ENCODE measurements at places on chromosomes 3 and 15. TPM values are rescaled to one million over a fixed set of nuclear protein-coding genes. Genes with fewer than 3 reads are reported as not detected.

Gene BRK1
- total RNA-seq = 79.0 TPM

Gene MB21D2
- total RNA-seq = 2.4 TPM

Gene EOMES
- 0.15 TPM for total RNA-seq

Gene XCR1
- 0.04 TPM for total RNA-seq

Gene CLEC3B
- 41.7 TPM for total RNA-seq

Gene ITGB5
- 49.8 TPM for total RNA-seq

Gene PROS1
- total RNA-seq = 8.7 TPM

Gene KLHL40
- total RNA-seq = 480 TPM

Gene SPINT1
- 0.19 TPM for total RNA-seq

Gene RBP2
- not detected for total RNA-seq

Gene SLC38A3
- 7.5 TPM for total RNA-seq

Gene CFAP100
- total RNA-seq = not detected

Gene TNFAIP8L3
- 0.78 TPM for total RNA-seq

Gene LTK
- 1.1 TPM for total RNA-seq

Gene CAMK2N2
- not detected for total RNA-seq

Gene DHFR2
- total RNA-seq = 1.9 TPM

Gene PLSCR2
- total RNA-seq = not detected

Gene TERC
- 4.8 TPM for total RNA-seq

Gene PAK2
- total RNA-seq = 44.3 TPM

Gene PPP1R2
- total RNA-seq = 52.3 TPM

Gene SLC12A1
- not detected for total RNA-seq

Gene ECE2
- total RNA-seq = not detected

Gene DPH3
- total RNA-seq = 51.4 TPM

Gene FAM240A
- total RNA-seq = not detected

Gene AP3B2
- total RNA-seq = 2.0 TPM

Gene CTXND1
- 0.07 TPM for total RNA-seq

Gene RBPMS2
- total RNA-seq = 2.1 TPM

Gene FRMD4B
- 3.0 TPM for total RNA-seq

Gene IL17RC
- total RNA-seq = 27.0 TPM

Gene IMPG2
- 0.51 TPM for total RNA-seq

Gene IL17RE
- 0.20 TPM for total RNA-seq

Gene GYG1
- total RNA-seq = 550 TPM

Gene MORC1
- not detected for total RNA-seq

Gene SCAANT1
- not detected for total RNA-seq

Gene GABRG3
- total RNA-seq = not detected

Gene USP50
- not detected for total RNA-seq

Gene THBS1
- total RNA-seq = 40.1 TPM

Gene ERC2
- not detected for total RNA-seq

Gene STRA6
- not detected for total RNA-seq
